T1000 (cell line): ENCODE measurements at places on chromosomes 5 and 9.

GRCh38 chr5:77628840-77629508 is 9.5 kb downstream of the OTP start:
- DNase-seq = no peak

- DNase-seq = no peak
Observed at GRCh38 chr5:137734962-137735554, 831 bp downstream of the KLHL3 start.

DNA sequence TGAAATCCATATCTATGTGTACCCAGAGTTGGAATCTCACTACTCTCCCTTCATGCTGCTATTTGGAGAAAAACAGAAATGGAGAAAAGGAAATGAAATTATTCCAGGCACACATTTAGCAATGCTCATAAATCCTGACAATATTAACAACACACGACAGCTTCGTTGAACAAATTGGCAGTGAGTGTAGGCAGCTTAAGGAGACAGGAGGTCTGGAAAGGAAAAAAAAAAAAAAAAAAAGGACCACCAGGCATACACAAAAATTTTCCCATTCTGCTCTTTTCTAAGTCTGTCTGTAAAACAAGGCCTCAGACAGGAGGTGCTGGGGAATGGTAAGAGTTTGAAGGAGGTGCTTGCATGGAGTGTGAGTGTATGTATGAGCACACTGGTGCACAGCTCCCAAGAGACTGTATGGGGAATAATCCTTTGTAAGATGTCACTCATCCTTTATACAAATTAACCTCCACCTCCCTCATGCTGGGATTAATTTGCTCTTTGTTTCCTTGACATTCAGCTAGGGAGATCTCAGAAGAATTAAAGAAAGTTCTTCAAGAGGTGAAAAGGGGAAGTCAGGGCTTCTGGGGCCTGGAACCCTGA is 78.9 kb downstream of the ASTN2 start:
- DNase-seq = no peak

DNA sequence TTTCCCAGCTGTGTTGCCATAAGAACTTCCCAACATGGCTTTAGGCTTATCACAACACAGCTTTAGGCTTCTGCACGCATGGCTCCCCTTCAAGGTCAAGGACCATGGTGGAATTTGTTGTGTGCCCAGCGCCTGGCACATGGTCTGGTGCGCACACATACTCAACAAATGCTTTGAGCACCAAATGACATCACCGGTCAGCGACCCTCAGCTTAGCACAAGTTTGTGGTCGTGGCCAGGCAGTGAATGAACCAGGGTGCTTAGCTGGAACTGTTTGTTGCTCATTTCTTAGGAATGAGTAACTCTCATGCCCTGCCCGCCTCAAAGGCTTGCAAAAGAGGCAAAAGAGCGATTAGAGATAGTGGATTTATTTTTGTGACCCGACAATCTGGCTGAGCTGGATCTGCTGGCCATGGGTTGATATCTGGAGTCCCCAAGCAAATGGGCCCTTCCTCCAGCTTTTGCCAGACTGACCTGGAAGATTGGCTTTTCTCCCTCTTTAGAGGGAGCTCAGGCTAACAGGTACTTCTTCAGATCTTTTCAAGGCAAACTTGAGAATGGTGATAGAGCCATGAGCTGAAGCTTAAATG is 58.9 kb downstream of the DAP start:
- peak; percentile 56 for DNase-seq

DNA sequence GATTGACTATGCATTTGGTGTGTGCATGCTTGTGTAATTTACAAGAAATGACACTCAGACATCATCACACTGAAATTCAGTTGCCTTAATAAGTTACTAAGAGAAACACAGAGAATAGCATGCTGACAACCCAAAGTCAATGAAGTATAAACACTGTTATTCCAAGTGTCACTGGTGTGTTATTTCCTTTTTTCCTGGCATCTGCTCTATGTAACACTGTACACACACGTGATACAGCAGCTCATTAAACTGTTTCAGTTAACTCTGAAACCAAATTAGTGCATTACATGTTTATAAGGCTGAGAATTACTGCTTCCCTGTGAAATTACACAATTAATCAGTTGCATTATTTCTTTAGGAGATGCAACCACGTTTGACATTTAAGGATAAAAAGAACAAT is 252.7 kb downstream of the EFNA5 start:
- no peak for DNase-seq

GRCh38 chr9:82680179-82680935 is 382.6 kb downstream of the RASEF start:
- no peak for DNase-seq

- no peak for DNase-seq
Observed at GRCh38 chr9:14043483-14043882, 270.5 kb downstream of the NFIB start.

DNA sequence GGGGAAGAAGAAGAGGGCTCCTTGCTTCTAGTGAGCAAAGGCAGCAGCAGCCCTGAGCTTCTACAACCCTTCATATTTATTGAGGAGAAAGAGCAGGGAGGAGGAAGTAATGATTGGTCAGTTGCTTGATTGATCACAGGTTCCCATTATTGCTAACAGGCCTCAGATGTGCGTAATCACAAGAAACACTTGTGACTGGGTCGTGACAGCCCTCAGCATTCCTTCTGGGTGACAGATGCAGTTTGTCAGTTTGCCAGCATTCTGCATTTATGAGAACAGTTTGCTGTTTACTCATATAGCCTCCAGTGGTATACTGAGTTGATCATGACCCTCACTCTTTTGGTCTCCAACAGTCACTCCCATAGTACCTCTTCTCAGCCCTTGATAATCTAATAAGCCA is 111.5 kb upstream of the TNC start:
- peak; percentile 56 for DNase-seq

GRCh38 chr9:30301271-30301963 is 2083.0 kb upstream of the ACO1 start:
- no peak for DNase-seq

GRCh38 chr9:78598120-78598519 is 301.2 kb downstream of the PSAT1 start:
- DNase-seq = no peak
